Esophagus mucosa (tissue), 1 donor: ENCODE measurements at places on chromosomes 4 and X.

GRCh38 chr4:184825141-184825895 is 450 bp downstream of the ACSL1 start:
- peak; percentile 39 for ATAC-seq

DNA sequence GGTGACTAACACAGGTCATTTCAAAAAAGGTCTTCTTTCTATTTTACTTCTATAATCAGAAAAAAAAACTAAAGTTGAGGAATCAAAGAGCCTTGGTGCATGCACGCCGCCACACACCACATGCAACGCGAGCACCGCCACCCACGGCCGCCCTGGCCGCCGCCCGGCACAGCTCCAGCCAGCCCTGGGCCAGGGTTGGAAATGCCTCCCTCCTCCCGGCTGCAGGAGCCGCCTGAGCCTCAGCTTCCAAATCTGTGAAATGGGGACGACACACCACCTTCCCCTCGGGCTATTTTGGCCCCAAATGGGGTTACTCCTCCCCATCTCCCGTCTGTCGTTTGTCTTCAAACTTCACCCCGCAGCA is 39.7 kb upstream of the MAN2B2 start:
- ATAC-seq = no peak

DNA sequence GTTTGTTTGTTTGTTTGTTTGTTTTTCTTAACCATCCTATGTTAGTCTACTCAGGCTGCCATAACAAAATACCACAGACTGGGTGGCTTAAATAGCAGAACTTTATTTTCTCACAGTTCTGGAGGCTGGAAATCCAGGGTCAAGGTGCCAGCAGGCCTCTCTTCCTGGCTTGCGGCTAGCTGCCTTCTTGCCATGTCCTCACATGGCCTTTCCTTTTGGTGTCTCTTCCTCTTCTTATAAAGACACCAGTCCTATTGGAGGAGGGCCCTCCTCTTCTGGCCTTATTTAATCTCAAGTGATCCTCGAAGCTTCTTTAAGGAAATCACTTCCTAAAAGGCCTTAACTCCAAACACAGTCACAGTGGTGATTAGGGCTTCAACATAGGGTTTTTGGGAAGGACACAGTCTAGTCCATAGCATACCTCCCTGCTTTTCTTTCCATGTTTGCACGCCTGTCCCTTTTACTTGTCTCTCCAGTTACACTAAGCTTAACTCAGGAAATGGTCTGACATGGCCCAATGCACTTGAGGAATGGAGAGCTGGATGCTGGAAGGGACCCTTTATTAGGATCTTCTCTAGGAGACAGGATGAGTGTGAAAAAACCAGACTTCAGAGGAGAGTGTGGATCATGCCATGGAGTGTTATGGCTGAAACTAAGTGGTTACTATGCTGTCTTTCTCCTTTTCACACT is 36.0 kb upstream of the MGST2 start:
- no peak for ATAC-seq

DNA sequence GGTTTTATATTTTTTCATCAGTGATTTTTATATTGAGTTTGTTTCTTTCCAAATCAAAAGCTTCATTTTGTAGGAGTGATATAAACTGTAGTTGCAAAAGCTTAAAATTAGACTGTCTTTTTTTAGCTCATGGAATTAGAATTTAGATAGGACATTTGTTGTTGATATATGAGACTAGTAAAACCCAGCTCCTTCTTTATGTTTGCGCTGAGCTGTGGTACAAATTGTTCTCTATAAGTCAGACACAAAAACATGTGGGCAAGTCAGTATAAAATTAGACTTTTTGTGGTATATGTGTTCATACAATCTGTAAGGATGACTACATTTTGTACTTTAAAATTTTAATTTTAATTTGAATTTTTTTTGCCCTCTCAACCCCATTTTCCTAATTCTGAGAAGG is 18.3 kb downstream of the FHIP1A start:
- ATAC-seq = no peak

DNA sequence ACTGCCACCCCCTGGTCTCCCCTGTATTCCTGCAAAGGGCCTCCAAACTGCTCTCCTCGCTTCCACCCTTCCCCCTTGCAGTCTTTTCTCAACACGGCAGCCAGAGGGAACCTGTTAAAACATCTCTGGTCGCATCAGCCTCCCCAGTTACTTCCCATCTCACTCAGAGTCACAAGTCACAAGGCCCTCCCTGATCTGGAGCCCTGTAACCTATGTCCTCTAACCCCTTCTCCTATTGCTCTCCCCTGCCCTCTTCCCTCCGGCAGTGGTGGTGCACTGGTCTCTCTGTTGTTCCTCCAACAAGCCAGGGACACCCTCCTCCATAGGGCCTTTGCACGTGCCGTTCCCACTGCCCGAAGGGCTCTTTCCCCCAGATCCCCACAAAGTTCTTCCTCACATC is 73.2 kb downstream of the SH3KBP1 start:
- ATAC-seq = peak; percentile 11

DNA sequence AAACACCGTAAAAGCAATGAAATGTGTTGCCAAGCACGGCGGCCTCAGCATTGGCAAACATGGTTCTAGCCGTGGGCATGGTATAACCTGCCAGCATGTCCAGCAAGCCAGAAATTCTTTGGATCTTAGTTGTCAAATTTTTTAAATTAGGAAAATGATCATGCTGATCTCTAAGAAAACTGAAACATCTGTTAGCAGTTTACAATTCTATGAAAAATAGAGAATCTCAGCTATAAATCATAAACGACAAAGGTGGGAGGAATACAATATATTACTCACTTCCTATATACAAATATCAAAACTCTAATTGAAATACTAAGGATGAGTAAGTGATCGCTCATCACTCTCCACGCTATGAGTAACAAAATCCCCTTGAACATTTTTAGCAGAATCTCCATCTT is 130.3 kb downstream of the ADGRA3 start:
- ATAC-seq = no peak

GRCh38 chrX:118536687-118537461 is 41.3 kb downstream of the DOCK11 start:
- no peak for ATAC-seq

DNA sequence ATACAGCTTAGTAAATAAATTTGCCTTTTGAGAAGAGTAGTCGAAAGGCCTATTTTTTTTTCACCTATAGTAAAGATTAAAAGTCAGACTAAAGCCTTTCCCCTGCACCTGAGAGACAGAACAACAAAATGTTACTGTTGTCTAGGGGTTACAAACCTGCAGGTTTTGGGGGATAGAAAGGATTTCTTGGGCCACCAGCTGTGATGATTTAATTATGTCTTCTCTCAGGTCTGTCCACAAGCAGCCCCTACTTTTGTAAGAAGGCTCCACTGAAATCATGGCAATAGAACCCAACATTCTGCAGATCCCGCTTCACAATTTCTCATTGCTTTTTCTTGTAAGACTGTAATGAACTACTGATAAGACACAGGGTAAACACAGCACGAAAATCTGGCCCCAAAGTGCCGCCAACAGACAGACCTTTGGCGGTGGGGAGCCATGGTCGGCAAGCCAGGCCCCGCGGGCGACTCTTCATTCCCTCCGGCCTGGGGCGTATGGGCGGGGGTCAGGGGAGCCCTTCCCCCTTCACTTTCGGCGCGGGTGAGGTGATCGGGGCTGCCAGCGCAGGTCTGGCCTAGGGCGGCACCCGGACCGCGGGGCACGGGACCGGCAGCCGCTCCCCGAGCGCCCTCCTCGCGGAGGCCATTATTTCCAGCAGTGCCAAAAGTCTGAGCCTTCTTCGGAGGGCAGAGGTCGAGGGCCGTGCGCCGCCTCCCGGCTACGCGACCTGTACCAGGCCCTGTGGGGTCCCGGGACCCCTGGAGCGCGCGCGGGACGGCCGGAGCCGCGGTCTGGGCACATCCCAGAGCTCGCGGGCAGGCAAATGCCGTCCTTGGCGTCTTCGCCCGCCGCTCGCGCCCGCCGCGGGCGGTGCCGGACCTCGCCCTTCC is 812 bp upstream of the KDM6A start:
- peak; percentile 55 for ATAC-seq

DNA sequence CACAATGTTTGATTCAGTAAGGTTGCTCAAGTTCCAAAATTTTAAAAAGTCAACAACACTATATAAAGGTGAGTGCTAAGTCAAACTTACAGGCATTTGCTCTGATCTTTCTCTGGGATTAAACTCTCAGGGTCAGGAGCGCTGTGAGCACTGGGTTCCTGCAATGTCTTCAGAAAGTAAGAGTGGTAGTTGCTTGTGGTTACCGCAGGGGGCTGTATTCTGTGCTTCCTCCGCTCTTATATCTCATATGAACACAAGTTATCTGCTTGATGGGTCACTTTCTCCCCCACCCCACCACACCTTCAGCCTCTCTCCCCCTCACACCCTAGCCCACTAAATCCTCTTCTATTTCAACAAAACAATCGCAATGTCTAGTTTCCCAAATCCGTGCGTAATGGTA is 116.4 kb upstream of the IGSF1 start:
- ATAC-seq = no peak

DNA sequence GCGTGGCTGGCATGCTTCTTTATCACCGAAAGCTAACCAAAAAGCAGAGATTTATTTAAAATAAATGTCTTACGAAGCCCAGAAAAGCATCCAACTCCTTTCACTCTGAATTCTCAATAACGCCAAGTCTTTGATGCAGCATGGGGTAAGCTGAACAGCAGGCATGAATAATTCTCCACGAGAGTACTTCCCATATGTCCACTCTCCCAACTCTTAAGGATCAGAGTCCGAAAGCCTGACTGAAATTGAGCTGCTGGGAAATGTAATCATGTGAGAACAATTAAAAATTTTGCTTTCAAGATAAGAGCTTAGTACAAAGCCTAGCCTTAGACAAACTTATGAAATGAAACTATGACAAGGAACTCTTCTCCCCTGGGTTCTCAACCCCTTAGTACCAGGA is 7.5 kb upstream of the SLC39A8 start:
- no peak for ATAC-seq

DNA sequence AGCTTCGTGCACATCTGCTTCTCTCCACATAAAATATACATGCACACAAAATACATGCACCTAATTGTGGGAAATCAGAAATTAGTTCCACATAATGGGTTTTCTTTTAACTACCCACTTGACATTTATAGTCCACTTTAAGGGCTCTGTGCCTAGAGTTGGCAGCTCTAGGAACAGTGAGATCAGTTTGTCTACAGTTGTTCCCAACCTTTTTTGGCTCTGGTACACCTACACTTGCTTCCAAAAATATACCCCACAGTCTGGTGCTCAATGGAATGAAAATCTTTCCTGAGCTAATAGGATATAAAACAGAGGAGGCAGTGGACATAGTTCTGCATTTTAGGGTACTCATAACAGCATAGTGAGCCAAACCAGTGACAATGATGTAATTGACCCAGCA is 36.1 kb downstream of the HDAC8 start:
- no peak for ATAC-seq

DNA sequence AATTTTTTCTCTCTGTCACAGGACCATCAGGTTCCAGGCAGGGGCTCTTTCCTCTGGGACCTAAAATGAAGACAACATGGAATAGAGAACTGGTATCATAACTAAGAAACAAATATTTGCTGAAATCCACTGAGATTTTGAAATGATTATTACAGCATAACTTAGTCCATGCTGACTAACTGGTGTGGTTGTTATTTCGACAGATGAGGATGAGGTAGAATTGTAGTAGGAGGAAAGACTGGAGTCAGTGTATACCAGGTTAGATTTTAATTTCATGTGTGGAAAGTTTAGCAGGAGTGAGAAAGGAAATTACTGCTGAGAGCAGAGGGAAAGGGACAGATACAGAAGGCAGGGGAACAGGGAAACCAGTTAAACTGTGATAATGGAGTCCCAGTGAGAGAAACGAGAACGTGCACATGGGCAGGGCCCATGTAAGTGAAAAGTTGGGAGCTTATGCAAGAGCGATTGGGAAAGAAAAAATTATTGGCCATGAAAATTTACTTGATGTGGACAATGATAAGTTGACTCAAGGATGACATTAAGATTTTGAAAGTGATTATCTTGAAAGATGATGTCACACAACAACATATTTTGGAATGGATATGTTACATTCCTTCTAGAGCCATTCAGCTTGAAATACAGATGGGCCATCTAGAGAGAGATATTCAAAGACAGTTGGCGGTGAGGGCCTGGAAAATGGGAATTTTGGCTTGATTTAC is 98.7 kb upstream of the DDIT4L start:
- no peak for ATAC-seq

- no peak for ATAC-seq
Observed at GRCh38 chr4:182881914-182882313, 35.3 kb downstream of the DCTD start.

DNA sequence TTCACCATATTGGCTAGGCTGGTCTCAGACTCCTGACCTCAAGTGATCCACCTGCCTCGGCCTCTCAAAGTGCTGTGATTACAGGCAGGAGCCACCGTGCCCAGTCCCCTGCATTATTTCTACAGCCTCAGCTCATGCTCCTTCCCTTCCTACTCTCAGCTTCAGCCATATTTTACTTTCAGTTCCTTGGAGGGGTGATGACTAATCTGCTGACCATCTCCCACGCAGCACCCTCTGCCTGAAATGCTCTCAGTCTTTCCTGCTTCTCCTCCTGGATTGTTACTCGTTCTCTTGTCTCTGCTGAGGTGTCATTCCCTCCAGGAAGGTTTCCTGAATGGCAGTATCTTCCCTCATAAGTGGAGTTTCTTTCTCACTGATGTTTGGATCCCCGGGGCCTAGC is 63.3 kb downstream of the MOSPD2 start:
- no peak for ATAC-seq

DNA sequence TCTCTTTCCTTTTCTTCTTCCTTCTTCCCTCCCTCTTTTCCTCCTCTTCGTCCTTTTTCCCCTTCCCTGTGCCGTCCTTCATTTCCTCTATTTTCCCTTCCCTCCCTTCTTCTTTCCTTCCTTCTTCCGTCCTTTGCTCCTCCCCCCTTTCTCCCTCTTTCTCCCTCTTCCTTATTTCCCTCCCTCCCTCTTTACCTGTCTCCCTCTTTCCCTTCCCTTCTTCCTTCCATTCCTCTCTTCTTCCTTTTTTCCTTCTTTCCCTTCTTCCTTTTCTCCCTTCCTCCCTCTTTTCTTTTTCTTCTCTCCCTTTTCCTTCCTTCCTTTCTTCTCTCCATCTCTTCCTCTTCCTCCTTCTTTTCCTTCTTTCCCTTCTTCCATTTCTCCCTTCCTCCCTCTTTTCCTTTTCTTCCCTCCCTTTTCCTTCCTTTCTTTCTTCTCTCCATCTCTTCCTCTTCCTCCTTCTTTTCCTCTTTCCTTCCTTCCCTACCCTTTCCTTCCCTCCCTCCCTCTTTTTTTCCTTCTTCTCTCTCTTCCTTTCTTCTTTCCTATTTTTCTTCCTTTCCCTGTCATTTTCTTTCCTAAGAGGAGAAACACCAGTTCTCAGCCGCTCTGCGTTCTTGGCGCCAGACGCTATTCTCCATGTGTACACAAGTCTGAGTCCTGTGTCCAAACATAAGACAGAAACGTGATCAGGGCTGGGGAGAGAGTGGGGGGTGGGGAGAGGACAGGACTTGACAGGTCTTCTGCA is 597.1 kb downstream of the MID1IP1 start:
- no peak for ATAC-seq
